Left renal cortex interstitium (tissue), 4 donors: ENCODE measurements at places on chromosomes 2 and 18.

DNA sequence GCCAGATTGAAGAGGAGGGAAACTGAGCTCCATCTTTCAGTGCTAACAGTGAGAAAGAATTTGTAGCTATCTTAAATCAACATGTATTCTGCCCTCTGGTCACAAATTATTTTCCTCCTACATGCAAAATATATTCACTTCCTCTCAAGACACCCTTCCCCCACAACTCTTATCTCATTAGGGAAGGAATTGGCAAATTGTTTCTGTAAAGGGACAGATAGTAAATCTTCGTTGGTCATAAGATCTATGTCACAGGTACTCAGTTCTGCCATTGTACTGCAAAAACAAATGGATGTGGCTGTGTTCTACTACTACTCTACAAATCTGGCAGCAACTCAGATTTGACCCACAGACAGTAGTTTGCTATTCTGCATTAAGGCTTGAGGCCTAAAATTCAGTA is 53.0 kb upstream of the CYP20A1 start:
- DNase-seq: no peak

- no peak for DNase-seq
These were observed 12.3 kb upstream of the SP100 start for GRCh38 chr2:230403746-230404145.

- DNase-seq: no peak
These were observed 131.2 kb downstream of the THADA start for GRCh38 chr2:43464590-43464989.

- DNase-seq: no peak
These were observed 271.5 kb upstream of the LYPD1 start for GRCh38 chr2:132941296-132942020.

DNA sequence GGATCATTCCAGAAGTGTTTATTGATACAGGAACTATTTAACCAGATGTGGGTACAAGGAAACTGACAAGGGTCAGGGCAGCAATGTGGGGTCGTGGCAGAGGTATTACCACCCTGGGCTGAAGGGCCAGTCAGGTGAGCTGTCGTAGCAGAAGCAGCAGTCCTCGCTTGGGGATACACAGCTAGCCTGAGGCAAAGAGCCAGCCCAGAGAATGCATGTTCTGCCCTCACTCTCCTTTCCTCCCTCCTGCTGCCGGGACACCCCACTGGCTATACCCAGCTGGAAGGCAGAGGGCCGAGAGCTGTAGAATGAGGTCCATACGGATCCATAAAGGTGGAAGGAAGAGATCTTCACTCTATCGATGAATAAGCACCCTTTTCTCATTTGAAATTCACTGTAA is 32.2 kb upstream of the GBX2 start:
- no peak for DNase-seq

GRCh38 chr2:170716851-170717598 is 1.9 kb downstream of the SP5 start:
- DNase-seq: no peak
